Testis (tissue), 5 donors: ENCODE measurements at places on chromosomes 5 and 9.

- H3K27ac ChIP-seq: no peak overlapping the region
- no peak for DNase-seq
- H3K4me1 ChIP-seq: no peaks in the 10 kb centered on the region
- H3K4me3 ChIP-seq: no peak overlapping the region
- H3K36me3 ChIP-seq: no peaks in the 10 kb centered on the region
Measured at GRCh38 chr5:154464438-154464837, 13.6 kb downstream of the HAND1 start.

DNA sequence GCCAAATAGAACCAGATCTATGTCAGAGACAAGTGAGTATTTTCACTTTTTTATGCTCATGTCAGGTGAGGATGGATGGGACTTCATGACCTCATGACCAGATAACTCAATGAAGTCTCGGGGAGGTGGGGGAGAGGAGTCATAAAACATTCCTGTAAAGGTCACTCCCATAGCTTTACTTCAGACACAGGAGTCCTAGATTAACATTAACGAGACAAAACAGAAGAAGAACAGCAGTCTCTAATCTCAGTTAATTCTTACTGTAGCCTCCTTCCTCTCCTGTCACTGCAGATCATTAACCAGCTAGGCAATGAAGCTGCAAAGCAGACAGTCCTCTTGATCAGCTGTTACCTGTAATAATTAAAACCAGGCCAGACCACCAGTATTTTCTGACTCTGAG is 11.2 kb downstream of the CRHBP start:
- no peak overlapping the region for H3K4me3 ChIP-seq
- H3K4me1 ChIP-seq: no peaks in the 10 kb centered on the region
- H3K36me3 ChIP-seq: no peaks in the 10 kb centered on the region
- DNase-seq: no peak
- H3K27me3 ChIP-seq: no peaks in the 10 kb centered on the region

- no peaks in the 10 kb centered on the region for H3K4me1 ChIP-seq
- DNase-seq: peak; percentile 72
- no peaks in the 10 kb centered on the region for H3K27me3 ChIP-seq
- H3K36me3 ChIP-seq: no peaks in the 10 kb centered on the region
- H3K27ac ChIP-seq: no peak overlapping the region
- H3K4me3 ChIP-seq: no peak overlapping the region
Measured at GRCh38 chr9:129068990-129069861, 11.7 kb upstream of the DOLPP1 start.

DNA sequence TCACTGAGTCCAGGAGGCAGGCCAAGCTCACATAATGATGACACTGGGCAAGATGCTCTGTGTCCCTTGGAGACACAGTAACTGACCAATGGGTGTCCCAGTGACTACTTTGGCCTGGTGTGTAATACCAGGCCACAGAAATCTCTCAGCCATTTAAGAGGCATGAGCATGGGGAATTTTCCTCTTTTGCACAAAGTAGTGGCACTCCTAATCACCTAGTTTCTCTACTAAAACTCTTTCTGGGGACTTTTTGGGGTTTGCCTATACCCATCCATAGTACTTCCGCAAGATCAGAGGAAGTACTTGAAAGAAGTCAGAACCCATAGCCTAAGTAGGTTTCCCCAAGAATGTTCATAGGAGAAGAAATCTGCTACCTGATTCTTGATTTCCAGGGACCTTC is 161.9 kb downstream of the ARSB start:
- no peaks in the 10 kb centered on the region for H3K4me1 ChIP-seq
- H3K27ac ChIP-seq: no peak overlapping the region
- no peaks in the 10 kb centered on the region for H3K36me3 ChIP-seq
- no peaks in the 10 kb centered on the region for H3K27me3 ChIP-seq

- H3K27ac ChIP-seq: no peak overlapping the region
- H3K4me3 ChIP-seq: no peak overlapping the region
- no peaks in the 10 kb centered on the region for H3K4me1 ChIP-seq
- no peak for DNase-seq
- H3K36me3 ChIP-seq: no peaks in the 10 kb centered on the region
- no peaks in the 10 kb centered on the region for H3K27me3 ChIP-seq
Measured at GRCh38 chr9:8364026-8364752, 564.6 kb upstream of the DMAC1 start.

DNA sequence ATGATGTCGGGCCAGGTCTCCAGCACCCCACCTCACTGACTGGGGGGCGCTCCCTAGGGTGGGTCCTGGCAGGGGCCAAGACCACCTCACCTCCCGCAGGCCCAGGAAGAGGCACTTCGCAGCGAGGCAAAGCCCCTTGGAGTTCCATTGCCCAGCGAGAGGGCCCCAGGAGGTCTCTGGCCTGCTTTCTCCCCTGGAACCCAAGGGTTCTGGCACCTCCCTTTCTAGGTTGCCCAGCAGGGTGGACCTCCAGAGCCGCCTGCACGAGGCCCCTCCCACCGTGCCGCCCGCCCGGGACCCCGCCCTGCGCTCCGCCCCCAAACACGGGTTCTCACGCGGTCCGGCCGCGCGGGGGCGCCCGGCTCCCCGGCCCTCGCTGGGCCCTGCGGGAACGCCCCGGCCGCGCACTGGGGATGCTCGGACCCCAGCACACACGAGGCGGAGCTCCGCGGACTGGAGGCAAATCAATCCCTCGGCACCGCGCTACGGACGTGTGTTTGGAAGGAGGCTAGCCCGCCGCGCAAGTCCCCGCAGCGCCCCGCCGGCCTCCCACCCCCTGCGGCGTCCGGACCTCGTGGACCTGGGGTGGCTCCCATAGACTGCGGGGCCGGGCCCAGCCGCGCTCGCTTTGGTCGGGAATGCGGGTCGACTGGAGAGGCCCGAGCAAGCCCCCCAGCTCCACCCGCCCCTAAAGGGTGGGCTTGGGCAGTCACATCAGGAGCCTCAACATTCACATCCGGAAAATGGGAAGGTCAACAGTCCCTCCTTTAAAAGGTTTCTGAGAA is 99.5 kb upstream of the LMX1B start:
- peak; percentile 74 for DNase-seq
- no peaks in the 10 kb centered on the region for H3K4me1 ChIP-seq
- no peaks in the 10 kb centered on the region for H3K36me3 ChIP-seq
- no peaks in the 10 kb centered on the region for H3K27me3 ChIP-seq
- no peak overlapping the region for H3K27ac ChIP-seq

GRCh38 chr9:93468763-93469456 is 15.5 kb upstream of the FAM120AOS start:
- H3K27me3 ChIP-seq: no peaks in the 10 kb centered on the region
- no peaks in the 10 kb centered on the region for H3K36me3 ChIP-seq
- peak; percentile 55 for DNase-seq
- no peak overlapping the region for H3K4me3 ChIP-seq
- H3K27ac ChIP-seq: no peak overlapping the region

DNA sequence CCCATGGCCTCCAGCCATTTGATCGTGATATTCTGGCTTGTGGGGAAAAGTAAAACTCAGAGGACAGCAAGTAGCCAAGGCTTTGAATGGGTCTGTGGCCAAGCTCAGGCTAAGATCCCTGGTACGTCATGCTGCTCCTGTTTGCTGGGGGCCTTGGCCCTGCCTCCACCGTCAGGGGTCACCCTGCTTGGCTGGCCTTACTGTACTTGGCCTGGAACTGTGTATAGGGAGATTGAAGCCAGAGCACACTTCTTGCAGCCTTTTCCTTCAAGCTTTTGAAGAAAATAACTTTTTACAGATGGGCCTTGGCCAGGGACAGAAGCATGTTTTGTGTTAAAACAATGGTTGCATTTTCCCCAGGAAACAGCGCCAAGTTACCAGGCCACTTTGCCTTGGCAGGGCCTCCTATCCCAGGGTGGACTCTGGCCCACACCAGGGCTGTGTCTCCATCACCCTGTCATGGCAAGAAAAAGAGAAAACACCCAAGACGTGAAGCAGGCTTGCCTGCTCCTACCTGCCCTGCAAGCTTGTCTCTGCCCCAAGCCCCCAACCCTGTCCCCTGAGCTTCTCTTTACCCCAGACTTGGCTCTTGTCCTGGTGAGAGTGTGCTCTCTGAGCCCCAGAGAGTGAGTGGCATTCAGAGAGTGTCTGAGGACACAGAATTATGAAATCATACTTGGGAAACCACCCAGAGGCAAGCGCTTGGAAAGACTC is 286.9 kb downstream of the GADD45G start:
- DNase-seq: peak; percentile 92
- peak overlapping the region; percentile 63 for H3K27ac ChIP-seq
- no peaks in the 10 kb centered on the region for H3K27me3 ChIP-seq
- no peaks in the 10 kb centered on the region for H3K36me3 ChIP-seq
- H3K4me3 ChIP-seq: no peak overlapping the region
- peaks cover 51% of the 10 kb centered on the region for H3K4me1 ChIP-seq

DNA sequence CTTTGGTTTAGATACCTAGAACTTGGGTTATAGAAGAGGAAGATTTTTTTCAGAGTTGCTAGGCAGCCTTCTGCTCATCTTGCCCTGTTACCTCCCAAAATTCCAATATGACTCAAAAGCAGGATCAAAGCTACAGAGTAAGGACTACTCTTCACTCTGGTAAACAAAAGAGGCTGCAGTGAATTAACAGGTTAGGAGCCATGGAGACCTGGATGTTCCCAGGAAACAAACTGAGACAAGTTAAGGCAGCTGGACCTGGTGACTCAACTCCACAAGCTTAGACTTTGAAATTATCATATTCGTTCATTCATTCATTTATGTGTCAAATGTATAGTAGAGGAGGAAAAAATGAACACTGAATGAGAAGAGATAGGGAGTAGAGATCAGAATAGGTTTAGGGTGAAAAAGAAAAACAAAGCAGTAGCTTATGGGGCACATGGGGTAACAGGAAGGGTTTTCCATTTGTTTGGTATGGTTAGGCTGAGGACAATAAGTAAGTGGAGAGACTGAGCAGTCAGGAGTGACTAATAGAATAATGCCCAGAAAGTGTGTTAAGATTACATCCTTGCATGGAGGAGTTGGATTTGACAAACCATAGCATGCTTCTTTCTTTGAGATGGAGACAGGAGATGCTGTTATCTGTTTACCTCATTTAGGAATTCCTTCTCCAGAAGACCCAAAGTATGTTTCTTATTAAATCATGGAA is 464.0 kb upstream of the ZNF608 start:
- no peak overlapping the region for H3K27ac ChIP-seq
- no peaks in the 10 kb centered on the region for H3K27me3 ChIP-seq

GRCh38 chr9:110329639-110330230 is 7.9 kb downstream of the TXNDC8 start:
- H3K4me3 ChIP-seq: no peak overlapping the region
- no peaks in the 10 kb centered on the region for H3K27me3 ChIP-seq
- no peak overlapping the region for H3K27ac ChIP-seq
- no peaks in the 10 kb centered on the region for H3K4me1 ChIP-seq
- no peaks in the 10 kb centered on the region for H3K36me3 ChIP-seq
- no peak for DNase-seq

GRCh38 chr5:147760086-147760875 is 22.2 kb downstream of the JAKMIP2 start:
- H3K36me3 ChIP-seq: no peaks in the 10 kb centered on the region
- H3K27me3 ChIP-seq: no peaks in the 10 kb centered on the region
- no peak overlapping the region for H3K4me3 ChIP-seq
- no peak for DNase-seq
- H3K4me1 ChIP-seq: no peaks in the 10 kb centered on the region
- H3K27ac ChIP-seq: no peak overlapping the region

GRCh38 chr5:136164226-136164625 is 28.7 kb downstream of the SMIM32 start:
- H3K36me3 ChIP-seq: no peaks in the 10 kb centered on the region
- no peak for DNase-seq
- H3K4me3 ChIP-seq: no peak overlapping the region
- no peaks in the 10 kb centered on the region for H3K27me3 ChIP-seq

GRCh38 chr9:96338299-96338698 is 36.3 kb upstream of the HSD17B3 start:
- no peak overlapping the region for H3K27ac ChIP-seq
- H3K4me3 ChIP-seq: no peak overlapping the region
- no peak for DNase-seq
- no peaks in the 10 kb centered on the region for H3K4me1 ChIP-seq

DNA sequence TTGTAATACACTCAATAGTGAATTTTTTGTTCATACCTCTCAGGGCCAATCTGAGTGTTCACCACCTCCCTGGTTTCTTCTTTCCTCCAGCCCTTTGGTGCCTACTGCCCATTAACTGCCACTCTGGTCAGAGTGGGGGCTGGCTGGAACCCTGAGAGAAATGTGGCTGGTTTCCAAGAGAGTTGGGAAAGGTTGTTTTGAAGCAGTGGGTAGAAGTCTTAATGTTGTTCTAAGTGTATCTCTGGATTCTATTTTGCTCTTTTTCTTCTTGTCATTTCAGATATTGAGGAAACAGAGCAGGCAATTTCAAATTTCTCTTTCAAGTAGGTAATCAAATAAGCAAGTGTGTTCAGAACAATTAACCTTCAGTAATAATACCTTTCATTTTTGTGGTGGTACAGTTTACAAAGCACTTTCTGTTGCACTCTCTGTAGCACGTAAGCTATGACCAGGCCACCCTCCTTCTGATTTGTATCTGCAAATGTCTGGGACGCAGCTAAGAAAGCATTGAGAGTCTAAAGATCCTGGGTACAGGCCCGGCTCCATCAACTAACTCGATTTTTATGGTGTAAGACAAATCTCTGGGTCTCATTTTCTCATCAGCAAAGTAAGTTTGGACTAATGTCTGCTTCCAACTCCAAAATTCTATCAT is 8.4 kb downstream of the SLC1A3 start:
- no peak overlapping the region for H3K27ac ChIP-seq
- no peaks in the 10 kb centered on the region for H3K36me3 ChIP-seq
- H3K4me1 ChIP-seq: no peaks in the 10 kb centered on the region
- no peaks in the 10 kb centered on the region for H3K27me3 ChIP-seq
- H3K4me3 ChIP-seq: no peak overlapping the region
- no peak for DNase-seq

DNA sequence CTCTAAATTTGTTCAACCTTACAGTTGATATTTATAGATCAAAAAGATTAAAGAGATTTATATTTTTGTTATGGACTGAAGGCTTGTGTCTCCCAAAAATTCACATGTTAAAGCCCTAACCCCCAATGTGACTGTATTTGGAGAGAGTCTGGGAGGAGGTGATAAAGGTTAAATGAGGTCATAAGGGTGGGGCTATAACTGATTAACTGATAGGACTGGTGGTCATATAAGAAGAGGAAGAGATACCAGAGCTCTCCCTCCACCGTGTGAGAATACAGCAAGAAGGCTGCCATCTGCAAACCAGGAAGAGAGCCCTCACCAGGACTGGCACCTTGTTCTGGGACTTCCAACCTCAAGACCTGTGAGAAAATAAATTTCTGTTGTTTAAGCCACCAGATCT is 264.3 kb downstream of the ENC1 start:
- H3K4me1 ChIP-seq: no peaks in the 10 kb centered on the region
- DNase-seq: no peak
- H3K36me3 ChIP-seq: no peaks in the 10 kb centered on the region

- no peak overlapping the region for H3K4me3 ChIP-seq
- peaks cover 10% of the 10 kb centered on the region for H3K4me1 ChIP-seq
- no peak overlapping the region for H3K27ac ChIP-seq
- DNase-seq: no peak
Measured at GRCh38 chr5:947626-948471, 55.2 kb downstream of the TRIP13 start.
